Nephron progenitor cell (in vitro differentiated cells): ENCODE measurements at places on chromosomes 4 and X.

GRCh38 chr4:122606364-122607043 is 14.4 kb downstream of the IL21 start:
- H3K4me3 ChIP-seq, result no peak overlapping the region
- peaks cover 19% of the 10 kb centered on the region for H3K4me1 ChIP-seq
- no peaks in the 10 kb centered on the region for H3K36me3 ChIP-seq
- peak; percentile 36 for DNase-seq
- H3K27me3 ChIP-seq, result peaks cover 10% of the 10 kb centered on the region
- H3K27ac ChIP-seq, result no peak overlapping the region

DNA sequence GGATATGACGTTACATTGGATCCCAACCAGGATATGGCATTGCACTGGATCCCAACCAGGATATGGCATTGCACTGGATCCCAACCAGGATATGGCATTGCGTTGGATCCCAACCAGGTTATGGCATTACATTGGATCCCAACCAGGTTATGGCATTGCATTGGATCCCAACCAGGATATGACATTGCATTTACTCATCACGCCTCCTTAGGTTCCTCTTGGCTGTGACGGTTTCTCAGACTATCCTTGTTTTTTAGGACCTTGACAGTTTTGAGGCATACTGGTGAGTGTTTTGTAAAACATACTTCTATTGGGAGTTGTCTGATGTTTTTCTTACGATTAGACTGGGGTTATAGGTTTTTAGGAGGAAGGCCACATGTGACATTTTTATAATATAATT is 5.4 kb upstream of the ACSL1 start:
- no peaks in the 10 kb centered on the region for H3K36me3 ChIP-seq
- peaks cover 31% of the 10 kb centered on the region for H3K27me3 ChIP-seq
- no peak for DNase-seq
- no peaks in the 10 kb centered on the region for H3K4me1 ChIP-seq
- H3K27ac ChIP-seq, result no peak overlapping the region
- no peak overlapping the region for H3K4me3 ChIP-seq

- H3K27me3 ChIP-seq, result no peaks in the 10 kb centered on the region
- H3K4me1 ChIP-seq, result peaks cover 15% of the 10 kb centered on the region
- DNase-seq, result no peak
- no peak overlapping the region for H3K4me3 ChIP-seq
- H3K36me3 ChIP-seq, result no peaks in the 10 kb centered on the region
Measured at GRCh38 chr4:117491516-117491915, 406.1 kb upstream of the TRAM1L1 start.

DNA sequence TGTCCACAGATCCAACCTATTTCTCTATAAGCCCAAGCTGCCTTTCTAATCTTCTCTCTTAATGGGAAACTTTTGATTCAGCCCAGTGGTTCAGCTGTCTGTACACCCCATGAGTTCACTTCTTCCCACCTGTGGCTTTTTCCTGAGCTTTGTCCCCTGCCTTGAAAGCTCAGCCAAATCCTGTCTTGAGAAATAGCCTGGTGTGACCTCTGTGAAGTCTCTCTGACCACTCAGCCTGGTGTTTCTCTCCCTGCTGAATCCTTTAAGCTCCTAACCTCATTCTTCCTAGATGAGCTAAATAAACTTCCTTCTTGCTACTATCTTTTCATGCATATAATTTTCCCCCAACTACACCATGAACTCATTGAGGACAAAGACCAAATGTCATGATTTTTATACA is 15.2 kb upstream of the HERC5 start:
- H3K36me3 ChIP-seq, result peaks cover 7% of the 10 kb centered on the region
- H3K4me3 ChIP-seq, result no peak overlapping the region
- DNase-seq, result no peak
- no peaks in the 10 kb centered on the region for H3K27me3 ChIP-seq
- no peak overlapping the region for H3K27ac ChIP-seq
